RWPE2 (cell line): ENCODE measurements at places on chromosomes 7 and 10.
A peak's percentile ranks its signal among the peaks of the same experiment; 100 is the strongest.

- no peak for DNase-seq
- H3K36me3 ChIP-seq = no peaks in the 10 kb centered on the region
- H3K4me1 ChIP-seq = no peaks in the 10 kb centered on the region
- no peak overlapping the region for H3K4me3 ChIP-seq
- H3K27me3 ChIP-seq = peaks cover 6% of the 10 kb centered on the region
- H3K27ac ChIP-seq = no peak overlapping the region
These were observed 205.9 kb downstream of the SEC23IP start for GRCh38 chr10:120098232-120098930.

DNA sequence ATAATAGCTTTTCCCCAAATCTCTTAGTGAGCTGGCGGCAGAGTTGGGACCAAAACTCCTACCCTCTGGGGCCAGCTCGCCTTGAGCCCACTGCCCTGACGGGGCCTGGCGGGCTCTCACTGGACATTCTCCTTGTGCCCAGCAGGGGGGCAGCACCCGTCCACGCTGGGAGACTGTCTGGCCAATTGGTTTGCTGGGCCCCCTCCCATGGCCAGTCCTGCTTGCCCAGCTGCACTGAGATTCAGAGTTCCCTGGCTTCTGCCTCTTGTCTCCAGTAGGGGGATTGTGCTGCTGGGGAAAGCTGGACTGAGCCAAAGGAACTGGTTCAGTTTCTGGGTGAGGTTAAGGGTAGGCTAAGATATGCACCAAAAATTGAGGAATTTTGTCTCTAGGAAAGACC lies 59.8 kb downstream of the RAMP3 start:
- no peak for DNase-seq

DNA sequence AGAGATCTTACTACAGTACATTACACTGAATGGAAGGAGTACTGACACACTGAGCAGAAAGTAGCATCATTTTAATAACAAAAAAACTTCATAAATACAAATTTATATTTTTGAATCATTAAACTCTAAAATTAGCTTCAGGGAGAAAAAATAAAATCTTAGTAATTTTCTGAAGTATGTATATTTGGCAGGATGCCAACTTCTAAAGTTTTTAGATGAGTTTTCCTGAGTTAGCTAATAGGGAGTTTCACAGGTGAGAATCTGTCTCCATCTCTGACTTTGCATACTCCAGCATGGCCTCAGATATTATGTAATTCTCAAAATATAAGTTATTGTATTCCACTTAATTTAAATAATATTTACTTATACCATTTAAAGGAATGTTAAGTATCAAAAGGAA lies 673.2 kb upstream of the PCDH15 start:
- no peaks in the 10 kb centered on the region for H3K4me1 ChIP-seq
- no peak for DNase-seq

DNA sequence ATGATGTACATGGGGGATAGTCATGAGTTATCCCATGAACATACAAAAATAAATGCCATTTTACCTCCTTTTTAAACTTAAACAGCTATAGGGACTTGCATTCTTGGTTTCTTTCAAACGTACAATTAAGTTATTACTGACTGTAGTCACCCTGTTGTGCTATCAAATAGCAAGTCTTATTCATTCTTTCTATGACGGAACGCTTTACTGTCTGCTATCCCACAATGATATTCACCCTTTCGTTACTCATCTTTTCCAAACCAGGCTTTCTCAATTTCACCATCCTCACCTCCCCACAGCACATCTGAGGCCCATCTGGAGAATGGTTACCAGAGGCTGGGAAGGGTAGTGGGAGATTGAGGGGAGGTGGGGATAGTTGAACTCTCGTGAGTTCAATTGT lies 218.8 kb downstream of the PHF14 start:
- no peak overlapping the region for H3K27ac ChIP-seq
- no peaks in the 10 kb centered on the region for H3K27me3 ChIP-seq
- H3K4me1 ChIP-seq = no peaks in the 10 kb centered on the region

DNA sequence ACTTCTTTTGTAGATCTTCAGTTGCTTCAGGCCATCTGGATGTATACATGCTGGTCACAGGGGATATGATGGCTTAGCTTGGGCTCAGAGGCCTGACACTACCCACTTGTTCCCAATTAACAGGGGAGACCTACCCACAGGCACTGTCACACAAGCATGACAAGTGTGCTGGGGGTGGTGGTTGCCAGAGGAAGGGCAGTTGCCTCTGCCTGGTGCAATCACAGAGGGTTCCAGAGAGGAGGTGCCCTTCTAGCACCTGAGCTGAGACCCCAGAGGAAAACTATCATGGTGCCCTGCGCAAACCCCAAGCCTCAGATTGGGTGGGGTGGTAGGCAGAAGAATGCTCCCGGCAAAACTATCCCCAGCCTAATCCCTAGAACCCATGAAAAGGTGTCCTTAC lies 65.6 kb upstream of the NANOS1 start:
- no peaks in the 10 kb centered on the region for H3K36me3 ChIP-seq
- no peak overlapping the region for H3K27ac ChIP-seq
- no peak overlapping the region for H3K4me3 ChIP-seq
- H3K27me3 ChIP-seq = no peaks in the 10 kb centered on the region
- peaks cover 20% of the 10 kb centered on the region for H3K4me1 ChIP-seq
- DNase-seq = no peak

GRCh38 chr10:33240931-33241330 lies 93.5 kb downstream of the NRP1 start:
- H3K27me3 ChIP-seq = no peaks in the 10 kb centered on the region
- H3K27ac ChIP-seq = peak overlapping the region; percentile 96
- H3K4me1 ChIP-seq = peaks cover 23% of the 10 kb centered on the region
- no peak for DNase-seq
- no peak overlapping the region for H3K4me3 ChIP-seq
- peaks cover 69% of the 10 kb centered on the region for H3K36me3 ChIP-seq

GRCh38 chr10:19845503-19846368 lies 29.5 kb downstream of the PLXDC2 start:
- no peak overlapping the region for H3K4me3 ChIP-seq
- DNase-seq = no peak
- H3K4me1 ChIP-seq = no peaks in the 10 kb centered on the region
- H3K36me3 ChIP-seq = no peaks in the 10 kb centered on the region

DNA sequence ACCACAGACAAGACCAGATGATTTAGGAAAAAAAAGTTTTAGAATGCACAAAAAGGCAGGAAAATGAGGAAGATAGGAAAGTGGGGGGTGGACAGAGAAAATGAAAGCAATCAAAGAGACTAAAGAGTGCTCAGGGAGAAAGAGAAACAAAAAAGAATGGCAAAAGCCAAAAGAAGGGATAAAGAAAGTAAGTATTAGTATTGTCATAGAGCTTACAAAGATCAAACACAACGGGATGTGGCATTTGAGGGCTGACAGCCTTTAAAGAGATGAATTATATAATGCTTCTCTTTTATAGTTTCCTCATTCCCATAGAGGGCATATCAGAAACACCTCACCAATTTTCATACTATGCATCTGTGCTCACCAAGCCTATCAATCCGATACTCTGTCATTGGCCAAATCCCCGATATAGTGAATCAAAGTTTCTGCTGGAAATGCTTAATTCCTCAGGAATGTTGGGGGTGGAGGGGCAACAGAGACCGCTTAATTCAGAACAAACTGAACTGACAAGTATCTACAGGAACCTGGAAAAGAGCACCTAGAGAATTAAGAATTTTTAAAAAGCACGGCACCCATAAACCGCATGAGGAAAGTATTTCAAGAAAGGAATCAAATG lies 2.7 kb downstream of the COG5 start:
- H3K4me1 ChIP-seq = peaks cover 37% of the 10 kb centered on the region
- peaks cover 40% of the 10 kb centered on the region for H3K36me3 ChIP-seq
- peak overlapping the region; percentile 9 for H3K4me3 ChIP-seq

DNA sequence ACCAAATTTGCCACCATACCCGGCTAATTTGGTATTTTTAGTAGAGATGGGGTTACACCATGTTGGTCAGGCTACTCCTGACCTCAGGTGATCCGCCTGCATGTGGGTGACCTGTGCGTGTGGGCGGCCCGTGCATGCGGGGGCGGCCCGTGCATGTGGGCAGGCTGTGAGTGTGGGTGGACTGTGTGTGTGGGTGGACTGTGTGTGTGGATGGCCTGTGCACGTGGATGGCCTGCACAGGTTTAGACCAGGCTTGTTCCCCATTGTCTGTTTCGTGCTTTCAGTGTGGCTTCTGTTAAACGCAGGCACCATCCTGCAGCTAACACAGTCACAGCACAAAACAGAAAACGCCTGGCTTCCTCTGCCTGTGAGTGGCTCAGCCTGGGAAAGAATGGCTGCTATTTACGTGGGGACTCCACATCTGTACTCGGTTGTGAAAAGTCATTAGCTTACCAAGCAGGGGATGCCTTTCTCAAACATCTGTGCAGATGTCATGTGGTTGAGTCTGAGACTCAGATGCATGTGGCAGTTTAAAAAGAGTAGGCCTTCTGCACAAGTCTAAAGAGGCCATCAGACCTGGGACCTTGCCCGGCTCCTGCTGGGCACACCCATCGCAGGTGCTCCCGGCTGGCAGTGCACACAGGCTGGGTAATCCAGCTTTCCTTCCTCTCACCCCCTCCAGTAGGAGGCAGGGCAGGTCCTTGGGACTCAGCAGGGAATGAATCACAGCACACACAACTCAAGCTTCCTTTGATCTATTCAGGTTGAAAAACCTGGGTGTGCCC lies 91.6 kb downstream of the COBL start:
- H3K36me3 ChIP-seq = no peaks in the 10 kb centered on the region
- no peak for DNase-seq
- H3K4me1 ChIP-seq = no peaks in the 10 kb centered on the region
- no peaks in the 10 kb centered on the region for H3K27me3 ChIP-seq
- no peak overlapping the region for H3K27ac ChIP-seq

GRCh38 chr10:96661632-96662031 lies 58.7 kb downstream of the PIK3AP1 start:
- no peak overlapping the region for H3K27ac ChIP-seq
- H3K4me3 ChIP-seq = no peak overlapping the region
- H3K27me3 ChIP-seq = no peaks in the 10 kb centered on the region
- no peaks in the 10 kb centered on the region for H3K4me1 ChIP-seq

DNA sequence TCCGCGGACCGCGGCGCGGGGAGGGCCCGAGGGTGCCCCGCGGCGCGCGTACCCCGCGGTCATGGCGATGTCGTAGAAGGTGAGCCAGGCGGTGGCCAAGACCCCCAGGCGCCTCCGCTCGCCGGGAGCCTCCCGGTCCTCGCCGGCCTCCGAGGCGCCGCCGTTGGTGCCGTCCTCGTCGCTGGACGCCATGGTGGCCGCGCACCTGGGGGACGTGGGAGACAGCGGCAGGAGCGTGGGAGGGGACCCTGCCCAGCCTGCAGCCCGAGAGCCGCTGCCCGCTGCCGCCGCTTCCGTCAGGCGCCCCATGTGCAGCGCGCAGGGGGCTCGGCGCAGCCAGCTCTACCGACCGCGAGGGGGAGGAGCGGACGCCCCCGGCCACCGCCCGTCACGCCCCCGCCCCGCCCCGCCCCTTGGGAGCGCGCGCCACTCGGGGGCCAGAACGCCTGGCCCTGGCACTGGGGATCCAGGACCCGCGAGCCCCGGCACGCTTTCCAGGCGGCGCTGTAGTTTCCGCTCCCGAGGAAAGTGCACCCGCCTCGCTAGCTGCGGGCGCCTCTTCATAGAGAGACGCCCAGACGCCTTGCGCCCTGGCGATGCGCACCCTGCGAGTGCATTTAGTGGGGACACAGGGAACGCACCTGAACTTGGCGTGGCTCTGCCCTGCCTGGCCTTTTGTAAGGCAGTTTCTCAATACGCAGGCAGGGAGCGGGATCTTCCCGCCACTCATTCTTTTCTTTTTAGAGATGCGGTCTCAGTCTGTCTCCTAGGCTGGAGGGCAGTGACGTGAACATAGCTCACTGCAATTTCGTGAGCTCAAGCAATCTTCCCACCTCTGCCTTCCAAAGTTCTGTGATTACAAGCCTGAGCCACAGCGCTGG lies at the start of gene HACD1:
HACD1 (minus strand) TSS at position 344 of the 881 bp plus-strand sequence; CDS start at position 309, 35 bp downstream.
- peaks cover 9% of the 10 kb centered on the region for H3K36me3 ChIP-seq
- DNase-seq = peak; percentile 79
- H3K27me3 ChIP-seq = no peaks in the 10 kb centered on the region
- H3K4me1 ChIP-seq = peaks cover 5% of the 10 kb centered on the region
- peak within 1 kb of the TSS; percentile 77 for H3K27ac ChIP-seq
